ENCODE measurements at places on chromosomes 1 and 21.

DNA sequence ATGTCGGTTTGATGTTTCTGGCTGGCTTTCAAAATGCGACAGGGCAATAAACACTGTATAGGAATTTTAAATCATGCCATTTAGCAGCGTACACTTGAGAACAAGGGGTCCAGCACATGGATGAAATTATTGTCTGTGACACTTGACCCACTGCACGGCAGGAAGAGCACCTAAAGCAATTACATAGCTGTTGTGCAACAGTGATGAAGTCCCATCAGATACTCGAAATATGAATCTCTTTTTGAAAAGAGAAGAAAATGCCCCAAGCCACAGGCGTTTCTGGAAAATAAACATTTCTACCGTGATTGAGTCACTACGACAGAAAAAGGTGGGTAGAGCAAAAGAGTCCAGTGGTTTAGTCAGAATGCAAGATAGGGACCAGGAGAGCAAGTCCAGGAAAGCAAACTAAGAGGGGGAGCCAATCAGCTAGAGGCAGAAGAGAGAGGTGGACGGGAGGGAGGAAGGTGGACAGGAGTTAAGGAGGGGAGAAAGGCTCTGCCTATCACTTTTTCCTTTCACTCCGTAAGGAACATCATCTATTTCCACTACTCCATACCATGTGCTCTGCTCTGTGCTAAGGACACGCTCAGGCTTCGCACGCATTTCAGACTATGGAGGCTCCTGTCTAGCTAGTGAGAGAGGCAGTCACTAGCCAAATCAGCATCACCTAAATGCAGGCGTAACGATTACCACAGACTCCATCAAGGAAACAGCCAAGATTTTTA, 6.4 kb downstream of the DSCAM start:
- no peak for DNase-seq

GRCh38 chr1:151035167-151035566, 1.2 kb upstream of the BNIPL start:
- DNase-seq, result no peak

GRCh38 chr1:88407248-88407647, 276.8 kb upstream of the PKN2 start:
- DNase-seq, result no peak

DNA sequence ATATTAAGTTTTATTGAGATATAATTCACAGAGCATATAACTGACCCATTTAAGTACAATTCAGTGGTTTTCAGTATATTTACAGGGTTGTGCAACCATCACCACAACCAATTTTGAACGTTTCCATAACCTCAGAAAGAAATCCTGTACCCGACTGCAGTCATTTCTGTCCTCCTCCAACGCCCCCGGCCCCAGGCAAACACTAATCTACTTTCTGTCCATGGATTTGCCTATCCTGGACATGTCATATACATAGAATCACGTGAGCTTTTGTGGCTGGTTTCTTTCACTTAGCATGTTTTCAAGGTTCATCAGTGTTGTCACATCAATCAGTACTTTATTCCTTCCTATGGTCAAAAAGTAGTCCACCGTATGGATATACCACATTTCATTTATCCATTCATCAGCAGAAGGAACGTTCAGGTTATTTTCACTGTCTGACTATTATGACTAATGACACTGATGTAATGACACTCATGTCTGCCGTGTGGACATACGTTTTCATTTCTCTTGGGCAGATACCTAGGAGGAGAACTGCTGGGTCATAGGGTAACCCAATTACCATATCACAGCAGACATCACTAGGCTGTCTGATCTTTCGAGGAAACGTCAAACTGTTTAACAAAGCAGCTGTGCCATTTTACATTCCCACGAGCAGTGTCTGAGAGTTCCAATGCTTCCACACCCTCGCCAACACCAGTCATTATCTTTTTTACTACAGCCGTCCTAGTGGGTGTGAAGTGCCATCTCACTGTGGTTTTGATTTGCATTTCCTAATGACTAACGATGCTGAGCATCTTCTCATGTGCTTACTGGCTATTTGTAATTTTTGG, 30.8 kb downstream of the MRPL37 start:
- DNase-seq, result peak; percentile 51

DNA sequence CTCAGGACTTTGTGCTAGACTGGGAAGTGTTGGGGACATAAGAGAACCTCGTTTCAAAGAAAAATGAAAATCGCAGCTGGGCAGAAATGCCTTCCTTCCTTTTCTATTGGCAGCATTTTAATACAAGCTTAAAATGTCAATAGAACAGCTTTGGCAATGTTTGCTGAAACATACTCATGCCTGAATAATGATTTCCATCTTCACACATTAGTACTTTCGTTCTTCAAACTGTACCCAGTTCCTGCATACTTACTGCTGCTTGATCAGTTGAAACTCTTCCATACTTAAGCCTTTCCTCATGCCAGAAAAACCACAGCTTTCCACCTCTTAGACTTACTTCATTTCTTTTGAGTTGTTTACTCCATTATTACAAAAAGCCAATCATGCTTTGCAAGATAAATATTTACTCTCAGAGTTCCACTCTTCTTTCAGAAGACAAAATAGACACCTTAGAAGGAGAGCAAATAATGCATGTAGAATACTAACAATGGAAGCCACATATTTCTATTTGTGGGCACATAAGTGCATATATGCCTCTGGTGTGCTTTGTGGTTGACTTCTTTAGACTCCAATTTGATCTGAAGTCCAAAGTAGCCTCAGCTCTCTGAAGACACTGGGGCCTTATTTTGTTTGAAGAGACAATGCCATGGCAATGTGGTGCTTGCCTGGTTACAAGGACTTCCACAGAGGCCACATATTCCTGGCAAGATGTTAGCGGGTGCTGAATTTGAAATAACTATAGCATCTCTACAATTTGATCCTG, 22.7 kb upstream of the CD55 start:
- no peak for DNase-seq

- no peak for DNase-seq
Observed at GRCh38 chr1:175774921-175775320, 31.5 kb upstream of the TNR start.

DNA sequence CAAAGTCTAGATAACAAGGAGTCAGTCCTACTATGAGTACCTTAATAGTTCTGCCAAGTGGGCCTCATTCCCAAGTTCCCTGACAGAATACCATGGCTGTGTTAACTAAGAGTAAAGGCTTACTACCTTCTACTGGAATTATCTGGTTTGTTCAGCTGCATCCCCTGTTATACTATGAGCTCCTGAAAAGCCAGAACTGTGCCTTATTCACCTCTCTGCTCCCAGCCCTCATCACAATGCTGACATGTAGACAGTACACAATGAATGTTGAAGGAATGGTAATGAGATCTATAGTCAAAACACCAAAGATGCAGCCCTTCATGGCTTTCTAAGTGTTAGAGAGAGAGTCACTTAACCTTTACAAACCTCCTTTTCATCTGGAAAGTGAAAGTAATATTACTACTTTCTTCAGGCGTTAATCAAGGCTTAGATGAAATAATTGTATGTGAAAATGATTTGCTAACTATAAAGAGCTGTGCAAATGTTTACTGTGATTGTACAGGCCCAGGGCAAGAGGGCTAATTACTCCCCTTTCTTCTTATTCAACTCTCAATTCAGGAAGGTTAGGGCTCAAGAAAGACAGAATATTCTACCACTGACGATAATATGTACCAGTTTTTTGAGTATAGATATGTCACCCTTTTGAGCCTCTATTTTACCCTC, 70.3 kb upstream of the MROH9 start:
- no peak for DNase-seq

- no peak for DNase-seq
Observed at GRCh38 chr1:187396226-187396625, 567.5 kb downstream of the PLA2G4A start.

DNA sequence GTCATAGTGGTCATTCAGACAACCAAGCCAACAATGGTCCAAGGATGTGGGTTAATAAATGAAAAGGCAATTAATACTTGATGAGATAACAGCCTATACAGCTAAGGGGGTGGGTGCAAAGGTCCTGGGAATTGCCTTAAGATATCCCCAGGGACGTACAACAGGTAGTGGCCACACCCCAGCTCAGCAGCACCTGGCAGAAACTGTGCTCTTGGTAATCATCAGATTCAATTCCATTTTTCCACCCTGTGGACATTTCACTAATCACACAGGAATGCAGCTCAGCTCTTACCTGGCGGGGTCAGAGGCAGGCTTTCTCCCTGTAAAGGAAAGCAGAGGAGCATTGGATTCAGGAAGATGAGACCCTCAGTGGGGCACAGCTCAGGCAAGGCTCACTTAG, 32.9 kb downstream of the FCRL5 start:
- no peak for DNase-seq

DNA sequence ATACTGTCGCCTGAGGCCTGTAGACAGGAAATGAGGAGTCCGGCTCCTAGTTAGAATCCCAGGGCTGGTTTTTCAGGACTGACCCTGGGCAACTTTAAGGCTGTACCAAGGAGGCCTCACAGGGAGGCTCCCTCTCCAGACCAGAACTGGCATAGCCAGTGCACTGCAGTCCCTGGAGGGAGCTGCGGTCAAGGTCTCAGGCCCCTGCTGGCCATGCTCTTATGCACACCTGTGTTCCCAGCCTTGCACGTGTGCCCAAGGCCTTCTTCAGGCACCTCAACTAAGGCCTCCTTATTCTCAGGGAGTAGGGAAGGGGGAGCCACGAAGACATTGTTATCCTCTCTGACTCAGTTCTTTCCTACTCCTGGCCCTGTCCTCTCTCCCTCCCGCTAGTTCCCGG, 22.0 kb upstream of the IFNAR1 start:
- no peak for DNase-seq

GRCh38 chr1:227437495-227438008, 119.3 kb upstream of the CDC42BPA start:
- no peak for DNase-seq

DNA sequence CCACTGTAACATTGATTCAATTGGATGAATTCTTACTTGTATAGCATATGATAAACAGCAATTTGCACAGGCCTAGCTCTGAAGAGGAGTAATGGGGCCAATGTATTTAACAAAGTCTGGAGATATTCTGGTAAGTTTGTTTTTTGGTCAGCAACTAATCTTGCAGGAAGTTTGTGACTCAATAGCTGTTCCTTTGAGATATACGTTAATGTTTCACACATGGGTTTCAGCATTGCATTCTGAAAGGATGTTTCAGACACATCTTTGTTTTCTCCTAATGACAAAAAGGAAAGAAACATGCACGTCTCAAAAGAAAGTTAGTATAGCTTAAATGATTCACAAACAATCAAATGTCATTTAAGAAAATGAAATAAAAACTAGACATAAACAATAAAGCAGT, 49.0 kb downstream of the LTN1 start:
- no peak for DNase-seq

DNA sequence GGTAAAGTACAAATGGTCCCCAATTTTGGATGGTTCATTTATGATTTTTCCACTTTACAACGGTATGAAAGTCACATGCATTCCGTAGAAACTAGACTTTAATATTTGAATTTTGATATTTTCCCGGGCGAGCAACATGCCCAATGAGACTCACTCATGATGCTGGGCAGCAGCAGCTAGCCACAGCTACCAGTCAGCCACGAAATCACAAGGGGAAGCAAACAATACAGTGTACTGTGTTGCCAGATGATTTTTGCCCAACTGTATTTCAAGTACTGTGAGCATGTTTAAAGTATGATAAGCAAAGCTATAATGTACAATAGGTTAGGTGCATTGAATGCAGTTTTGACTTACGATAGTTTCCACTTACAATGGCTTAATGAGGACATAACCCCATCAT, 266.8 kb downstream of the VAV3 start:
- DNase-seq, result no peak

- DNase-seq, result no peak
Observed at GRCh38 chr1:57854436-57854835, 430.6 kb upstream of the DAB1 start.

DNA sequence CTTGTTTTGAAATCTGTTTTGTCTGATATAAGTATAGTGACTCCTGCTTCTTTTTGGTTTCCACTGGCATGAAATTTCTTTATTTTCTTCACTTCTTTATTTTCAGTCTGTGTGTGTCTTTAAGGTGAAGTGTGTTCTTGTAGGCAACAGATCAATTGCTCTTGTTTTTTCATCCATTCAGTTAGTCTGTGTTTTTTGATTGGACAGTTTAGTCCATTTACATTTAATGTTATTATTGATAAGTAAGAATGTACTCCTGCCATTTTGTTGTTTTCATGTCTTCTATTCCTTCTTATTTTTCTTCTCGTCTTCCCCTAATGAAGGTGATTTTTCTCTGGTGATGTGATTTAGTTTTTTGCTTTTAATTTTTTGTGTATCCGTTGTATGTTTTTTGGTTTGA, 487.7 kb upstream of the PBX1 start:
- no peak for DNase-seq

- DNase-seq, result no peak
Observed at GRCh38 chr1:153343811-153344717, 4.6 kb downstream of the PGLYRP4 start.
